ENCODE measurements at places on chromosomes 4 and X. TPM values are rescaled to one million over a fixed set of nuclear protein-coding genes. Genes with fewer than 3 reads are reported as not detected.

DNA sequence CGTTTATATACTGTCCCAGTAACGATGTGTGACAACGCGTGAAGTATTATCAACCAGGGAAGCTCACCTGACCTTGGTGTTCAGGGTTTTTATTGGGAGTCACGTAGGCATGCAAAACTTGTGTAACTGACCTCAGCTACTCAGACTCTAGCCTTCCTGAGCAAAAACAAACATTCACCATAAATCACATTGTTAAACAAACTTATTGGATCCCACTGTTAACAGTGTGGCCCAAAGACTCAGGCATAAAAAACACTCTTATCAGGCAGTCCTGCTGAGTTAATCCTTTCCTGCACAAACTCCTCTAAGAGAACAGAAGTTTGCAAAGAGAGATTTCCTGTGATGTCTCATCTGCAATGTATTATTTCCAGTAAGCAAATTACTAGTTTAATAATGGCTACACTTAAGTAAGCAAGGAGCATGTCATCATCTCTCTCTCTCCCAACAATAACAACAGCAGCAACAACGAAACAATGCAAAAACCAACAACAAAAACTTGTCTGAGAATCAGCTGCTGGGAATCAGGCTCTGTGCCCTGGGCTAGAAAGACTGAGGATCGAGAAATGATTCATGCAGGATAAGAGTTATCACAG lies 12.0 kb downstream of the GAGE1 start:
- no peak for DNase-seq
- H3K27me3 ChIP-seq: no peaks in the 10 kb centered on the region
- H3K27ac ChIP-seq: no peak overlapping the region
- H3K4me3 ChIP-seq: no peak overlapping the region

The CABS1 gene
- not detected for total RNA-seq

- no peaks in the 10 kb centered on the region for H3K36me3 ChIP-seq
- peak within 1 kb of the TSS; percentile 61 for H3K27ac ChIP-seq
- DNase-seq: peak; percentile 26
Observed at GRCh38 chrX:119757979-119758730, at the start of gene SOWAHD. TSS of gene SOWAHD (plus strand) at chrX:119758588. CDS start at chrX:119758668, 80 bp downstream.

DNA sequence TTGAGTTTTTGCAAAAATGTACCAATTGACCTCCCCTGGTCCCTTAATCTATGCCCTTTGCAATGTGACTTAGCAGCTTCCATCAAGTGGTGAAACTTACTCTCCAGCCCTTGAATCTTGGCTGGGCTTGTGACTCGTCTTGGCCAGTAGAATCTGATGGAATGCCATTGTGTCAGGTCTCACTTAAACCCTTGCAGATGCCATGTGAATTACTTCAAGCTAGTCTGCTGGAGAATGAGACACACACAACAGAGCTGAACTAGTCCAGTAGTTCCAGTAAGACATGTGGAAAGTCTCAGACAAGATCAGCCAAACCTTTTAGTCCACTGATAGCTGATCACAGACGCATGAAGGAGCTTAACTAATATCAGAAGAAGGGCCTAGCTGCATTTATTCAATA lies 567.8 kb upstream of the CPEB2 start:
- H3K27ac ChIP-seq: no peak overlapping the region
- no peaks in the 10 kb centered on the region for H3K36me3 ChIP-seq
- no peaks in the 10 kb centered on the region for H3K27me3 ChIP-seq
- H3K4me3 ChIP-seq: no peak overlapping the region
- no peaks in the 10 kb centered on the region for H3K4me1 ChIP-seq

DNA sequence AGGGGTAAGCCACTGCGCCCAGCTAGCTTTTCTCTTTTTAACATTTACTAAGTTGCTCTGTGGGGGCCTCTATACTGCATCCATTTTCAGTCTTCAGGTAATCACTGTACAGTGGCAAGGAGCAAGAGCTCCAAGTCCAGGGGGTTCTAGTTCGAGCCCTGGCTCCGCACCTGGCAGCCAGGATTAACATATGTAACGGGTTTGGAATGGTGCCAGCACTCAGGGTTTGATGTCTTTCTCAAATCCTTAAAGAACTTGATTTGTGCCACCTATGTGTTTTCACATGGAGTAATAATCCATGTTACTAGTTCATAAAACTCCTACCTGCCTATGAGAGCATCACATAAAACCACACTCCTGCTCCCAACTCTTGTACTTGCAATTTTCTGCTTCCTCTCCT lies 4.5 kb downstream of the GRPEL1 start:
- peaks cover 36% of the 10 kb centered on the region for H3K4me1 ChIP-seq
- no peak overlapping the region for H3K4me3 ChIP-seq
- no peak for DNase-seq
- H3K27ac ChIP-seq: no peak overlapping the region
- peaks cover 52% of the 10 kb centered on the region for H3K36me3 ChIP-seq
- H3K27me3 ChIP-seq: no peaks in the 10 kb centered on the region

The GYPB gene
- total RNA-seq: not detected

- H3K36me3 ChIP-seq: peaks cover 7% of the 10 kb centered on the region
- no peaks in the 10 kb centered on the region for H3K4me1 ChIP-seq
- no peak overlapping the region for H3K4me3 ChIP-seq
- no peaks in the 10 kb centered on the region for H3K27me3 ChIP-seq
- no peak overlapping the region for H3K27ac ChIP-seq
Observed at GRCh38 chrX:23978491-23978890, 48.5 kb downstream of the KLHL15 start.

The TCEANC gene
- 1.9 TPM for total RNA-seq

DNA sequence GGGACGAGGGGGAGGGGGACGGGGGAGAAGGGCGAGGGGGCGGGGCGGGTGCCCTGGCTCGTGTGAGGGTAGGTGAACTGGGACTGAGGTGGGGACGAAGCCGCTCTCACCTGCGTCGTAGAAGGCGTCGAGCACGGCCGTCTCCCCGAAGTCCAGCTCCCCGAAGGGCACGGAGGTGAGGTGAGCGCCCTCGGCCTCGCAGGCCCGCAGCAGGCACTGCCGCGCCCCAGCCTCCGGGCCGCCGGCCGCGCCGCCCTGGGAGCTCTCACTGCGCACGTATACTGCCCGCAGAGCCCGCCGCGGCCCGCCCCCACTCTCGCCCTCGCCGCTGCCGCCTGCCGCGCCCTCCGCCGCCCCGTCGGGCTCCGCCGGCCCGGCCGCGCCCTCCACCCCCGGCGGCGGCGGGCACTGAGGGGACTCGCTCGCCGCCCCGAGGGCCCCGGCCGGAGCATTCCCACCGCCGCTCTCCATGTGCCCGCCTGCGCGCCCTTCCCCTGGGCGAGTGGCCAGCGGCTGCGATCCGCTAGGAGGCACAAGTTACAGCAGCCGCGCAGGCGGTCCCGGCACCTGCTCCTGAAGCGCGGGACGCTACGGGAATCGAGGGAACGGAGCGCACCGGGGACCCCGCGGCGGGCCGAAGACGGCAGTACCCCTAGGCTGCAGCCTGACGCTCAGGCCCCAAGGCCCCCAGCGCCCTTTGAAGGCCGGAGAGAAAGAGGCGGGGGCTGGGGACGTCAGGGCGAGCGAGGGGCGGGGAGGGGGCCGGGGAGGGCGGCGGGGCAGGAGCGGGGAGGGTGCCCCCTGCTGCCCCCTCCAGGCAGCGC lies at the start of gene MAP3K15:
MAP3K15 (minus strand) TSS at position 718 of the 824 bp plus-strand sequence; CDS start at position 471, 247 bp downstream.
- peak; percentile 22 for DNase-seq
- peak within 1 kb of the TSS; percentile 62 for H3K4me3 ChIP-seq
- H3K27ac ChIP-seq: no peak within 1 kb of the TSS

GRCh38 chr4:146478009-146478408 lies 43.7 kb downstream of the SLC10A7 start:
- DNase-seq: no peak
- no peak overlapping the region for H3K4me3 ChIP-seq
- no peaks in the 10 kb centered on the region for H3K27me3 ChIP-seq
- H3K36me3 ChIP-seq: peaks cover 26% of the 10 kb centered on the region
- no peak overlapping the region for H3K27ac ChIP-seq

GRCh38 chr4:76606645-76607265 lies 171.7 kb downstream of the SHROOM3 start:
- H3K4me1 ChIP-seq: no peaks in the 10 kb centered on the region
- peaks cover 10% of the 10 kb centered on the region for H3K27me3 ChIP-seq
- no peak overlapping the region for H3K4me3 ChIP-seq
- no peak for DNase-seq
- no peak overlapping the region for H3K27ac ChIP-seq

DNA sequence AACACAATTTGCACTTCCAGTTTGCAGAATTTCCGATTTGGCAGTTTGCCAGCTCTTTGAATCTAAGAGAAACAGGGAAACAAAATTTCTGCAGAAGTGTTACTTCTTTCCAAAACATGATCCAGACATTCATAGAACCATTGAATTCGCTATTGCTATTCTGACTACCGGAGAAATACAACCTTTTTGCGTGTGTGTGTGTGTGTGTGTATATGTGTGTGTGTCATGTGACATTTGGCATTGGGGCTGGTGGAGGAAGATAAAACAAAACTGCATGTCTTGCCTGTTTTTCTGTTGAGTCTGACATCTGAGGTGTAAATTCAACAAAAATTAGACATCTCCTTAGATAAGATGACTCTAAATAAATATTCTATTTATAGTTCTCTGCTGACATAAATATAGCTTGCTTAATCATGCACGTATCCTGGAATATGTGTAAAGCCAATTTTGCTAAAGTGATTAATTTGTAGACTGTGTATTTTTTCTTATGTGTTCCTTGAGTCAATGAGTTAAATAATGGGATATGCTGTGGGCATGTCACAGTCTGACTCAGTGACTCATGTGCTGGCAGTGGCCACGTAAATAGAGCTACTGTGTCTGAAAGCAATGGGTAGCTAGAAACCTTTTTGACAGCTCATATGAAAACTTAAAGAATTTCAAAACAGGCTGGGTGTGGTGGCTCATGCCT lies 98.9 kb downstream of the HPGD start:
- H3K36me3 ChIP-seq: no peaks in the 10 kb centered on the region
- DNase-seq: peak; percentile 18
- H3K4me1 ChIP-seq: peaks cover 10% of the 10 kb centered on the region

The TRAM1L1 gene
- total RNA-seq: not detected

- DNase-seq: peak; percentile 14
- H3K36me3 ChIP-seq: no peaks in the 10 kb centered on the region
- peaks cover 32% of the 10 kb centered on the region for H3K4me1 ChIP-seq
- H3K4me3 ChIP-seq: no peak overlapping the region
- no peak overlapping the region for H3K27ac ChIP-seq
Observed at GRCh38 chrX:133745349-133745748, 240.0 kb downstream of the GPC3 start.

- no peak overlapping the region for H3K27ac ChIP-seq
- H3K27me3 ChIP-seq: no peaks in the 10 kb centered on the region
- peaks cover 3% of the 10 kb centered on the region for H3K4me1 ChIP-seq
- no peak for DNase-seq
Observed at GRCh38 chrX:139795196-139795595, 87.2 kb upstream of the MCF2 start.

- peaks cover 15% of the 10 kb centered on the region for H3K4me1 ChIP-seq
- H3K27ac ChIP-seq: no peak overlapping the region
- H3K27me3 ChIP-seq: no peaks in the 10 kb centered on the region
- peak; percentile 53 for DNase-seq
- no peak overlapping the region for H3K4me3 ChIP-seq
Observed at GRCh38 chr4:83561381-83561780, 25.5 kb downstream of the GPAT3 start.

DNA sequence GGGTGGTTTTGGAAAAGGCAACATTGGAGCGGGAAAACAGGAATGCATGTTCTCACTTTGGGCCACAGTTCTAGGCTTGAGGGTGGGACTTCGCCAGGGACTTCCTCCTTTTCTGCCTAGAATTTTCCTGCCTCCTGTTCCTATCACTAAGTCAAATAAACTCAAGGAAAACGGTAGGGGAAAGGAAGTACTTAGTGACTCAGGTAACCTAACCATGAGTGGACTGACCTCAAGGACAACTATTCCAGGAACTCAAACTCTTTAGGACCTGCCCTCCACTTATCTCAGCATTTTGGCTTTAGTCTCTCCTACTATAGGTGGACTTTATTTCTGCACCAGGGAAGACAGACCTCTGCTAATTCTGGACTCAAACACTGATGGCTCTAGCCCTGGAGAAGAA lies 281.7 kb downstream of the ZNF674 start:
- no peaks in the 10 kb centered on the region for H3K27me3 ChIP-seq
- no peak overlapping the region for H3K27ac ChIP-seq

DNA sequence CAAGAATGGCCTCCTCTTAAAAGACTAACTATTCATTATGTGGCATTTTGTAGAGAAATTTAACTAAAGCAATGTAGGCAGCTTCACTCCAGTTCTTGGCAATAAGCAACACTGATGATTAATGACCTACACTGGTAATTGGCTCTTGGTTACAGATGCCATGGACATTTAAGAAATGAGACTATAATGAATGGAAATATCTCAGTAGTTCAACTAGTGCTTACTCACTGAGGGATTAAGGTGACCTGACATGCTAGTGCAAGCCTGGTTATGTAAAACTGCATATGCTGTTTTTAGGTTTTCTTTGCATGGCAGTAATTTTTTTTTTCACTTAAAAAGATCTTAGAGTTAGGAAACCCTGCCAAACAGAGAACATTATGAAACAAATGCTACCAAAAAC lies 152.7 kb upstream of the AADAT start:
- no peak for DNase-seq
- no peaks in the 10 kb centered on the region for H3K4me1 ChIP-seq
- no peak overlapping the region for H3K4me3 ChIP-seq
- no peaks in the 10 kb centered on the region for H3K36me3 ChIP-seq
- no peaks in the 10 kb centered on the region for H3K27me3 ChIP-seq

The WFS1 gene
- total RNA-seq: 5.3 TPM

The DCAF8L2 gene
- total RNA-seq: not detected

The CTSO gene
- total RNA-seq: 2.6 TPM

The PAGE1 gene
- not detected for total RNA-seq

The MAGEA2B gene
- not detected for total RNA-seq

GRCh38 chr4:8136529-8136928 lies 22.1 kb downstream of the ABLIM2 start:
- no peak overlapping the region for H3K4me3 ChIP-seq
- H3K27ac ChIP-seq: no peak overlapping the region
- peaks cover 2% of the 10 kb centered on the region for H3K27me3 ChIP-seq
- no peaks in the 10 kb centered on the region for H3K36me3 ChIP-seq
- DNase-seq: no peak
- H3K4me1 ChIP-seq: no peaks in the 10 kb centered on the region

DNA sequence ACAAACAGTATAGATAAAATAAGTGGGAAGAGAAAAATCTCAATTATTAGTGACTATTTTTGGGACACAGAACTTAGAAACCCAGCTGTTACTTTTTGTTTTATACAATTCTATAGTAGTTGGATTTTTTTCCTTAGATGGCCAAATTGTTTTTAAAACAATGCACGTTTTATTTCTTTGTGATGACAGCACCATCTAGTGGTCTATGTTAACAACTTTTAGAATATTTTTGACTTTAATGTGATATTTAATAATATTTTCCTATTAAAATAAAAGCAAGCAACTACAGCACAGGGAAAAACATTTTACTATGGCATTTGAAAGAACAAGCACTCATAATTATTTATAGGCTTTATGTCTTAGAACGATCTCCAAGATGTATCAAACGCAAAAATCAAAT lies 5.6 kb upstream of the SMIM31 start:
- DNase-seq: no peak
- peaks cover 3% of the 10 kb centered on the region for H3K36me3 ChIP-seq
- no peak overlapping the region for H3K4me3 ChIP-seq
- H3K27me3 ChIP-seq: peaks cover 5% of the 10 kb centered on the region
- H3K4me1 ChIP-seq: no peaks in the 10 kb centered on the region

Measured in activated CD4-positive, alpha-beta memory T cell treated with anti-CD3 and anti-CD28 coated beads for 36 hours (primary cell).